Thoracic aorta (tissue), 2 donors: ENCODE measurements at places on chromosomes 3 and 15. TPM values are rescaled to one million over a fixed set of nuclear protein-coding genes. Genes with fewer than 3 reads are reported as not detected.

DNA sequence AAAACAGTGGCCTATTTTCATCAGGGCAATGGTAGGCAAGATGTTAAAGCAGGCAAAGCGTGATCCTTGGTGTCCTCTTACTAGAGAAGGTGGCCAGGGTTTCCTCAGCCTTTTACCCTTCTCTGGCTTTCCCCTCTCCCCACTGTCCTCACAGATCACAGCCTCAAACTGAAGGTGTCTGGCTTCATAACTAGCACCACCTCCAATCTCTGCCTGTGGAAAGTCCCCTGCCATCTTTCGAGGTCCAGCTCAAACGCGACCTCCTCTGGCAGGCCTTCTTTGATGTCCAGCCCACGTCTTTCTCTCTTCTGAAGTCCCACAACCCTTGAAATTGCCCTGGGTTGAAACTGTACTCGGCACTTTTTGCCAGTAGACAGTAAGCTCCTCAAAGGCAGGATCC lies 35.9 kb downstream of the CYP19A1 start:
- H3K4me1 ChIP-seq: no peaks in the 10 kb centered on the region
- no peaks in the 10 kb centered on the region for H3K36me3 ChIP-seq
- no peaks in the 10 kb centered on the region for H3K27me3 ChIP-seq
- H3K27ac ChIP-seq: no peak overlapping the region
- DNase-seq: no peak

- no peak for DNase-seq
- no peaks in the 10 kb centered on the region for H3K4me1 ChIP-seq
- H3K27ac ChIP-seq: no peak overlapping the region
- no peaks in the 10 kb centered on the region for H3K27me3 ChIP-seq
- no peak overlapping the region for H3K4me3 ChIP-seq
Observed at GRCh38 chr15:45393851-45394250, 15.5 kb upstream of the GATM start.

DNA sequence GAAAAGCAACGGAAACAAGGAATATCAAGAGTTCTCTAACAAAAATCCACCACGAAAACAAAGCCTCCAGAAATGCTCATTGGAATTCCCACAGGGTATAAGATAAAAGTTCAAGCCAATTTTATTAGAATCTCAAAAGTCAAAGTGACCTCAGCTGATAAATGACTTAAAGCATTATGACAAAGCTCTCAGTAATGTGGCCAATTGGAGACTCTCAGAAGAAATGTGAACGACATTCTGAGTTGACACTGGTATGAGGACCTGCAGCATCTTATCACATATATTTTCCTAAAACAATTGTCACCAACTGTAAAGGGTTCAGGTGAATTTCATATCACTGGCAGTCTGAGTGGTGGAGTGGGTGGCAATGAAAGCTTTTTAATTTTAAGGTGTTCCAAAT lies 199.1 kb downstream of the FOXP1 start:
- DNase-seq: no peak
- no peaks in the 10 kb centered on the region for H3K36me3 ChIP-seq
- no peak overlapping the region for H3K4me3 ChIP-seq
- H3K4me1 ChIP-seq: peaks cover 38% of the 10 kb centered on the region

DNA sequence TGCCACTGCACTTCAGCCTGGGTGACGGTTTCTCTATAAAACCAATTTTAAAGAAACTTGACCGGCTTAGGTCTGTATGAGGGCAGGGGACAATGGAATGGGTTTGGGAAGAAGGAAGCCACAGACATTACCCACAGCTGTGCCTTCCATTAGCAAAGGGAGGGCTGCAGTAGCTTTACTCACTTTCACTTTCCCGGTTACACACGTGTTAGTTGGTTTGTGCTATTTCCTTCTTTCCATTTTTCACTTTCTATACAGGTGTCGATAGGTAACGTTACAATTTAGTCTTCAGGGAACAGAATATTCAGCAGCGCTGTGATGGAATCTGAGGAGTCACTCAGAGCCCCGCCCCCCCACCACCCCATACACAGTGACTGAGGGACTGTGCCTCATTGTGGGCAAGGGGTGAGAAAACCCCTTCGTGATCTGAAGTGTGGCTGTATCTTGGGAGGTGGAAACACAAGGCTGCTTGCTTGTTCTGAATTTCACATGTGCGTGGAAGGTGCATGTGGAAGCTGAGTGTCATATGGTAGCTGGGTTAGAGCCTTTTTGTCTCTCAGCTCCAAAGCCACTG lies 44.8 kb upstream of the RPL32 start:
- no peak for DNase-seq
- no peaks in the 10 kb centered on the region for H3K36me3 ChIP-seq
- no peaks in the 10 kb centered on the region for H3K27me3 ChIP-seq
- no peak overlapping the region for H3K27ac ChIP-seq
- H3K4me3 ChIP-seq: no peak overlapping the region
- H3K4me1 ChIP-seq: peaks cover 3% of the 10 kb centered on the region

- DNase-seq: no peak
- no peak overlapping the region for H3K27ac ChIP-seq
- H3K4me3 ChIP-seq: no peak overlapping the region
- H3K4me1 ChIP-seq: no peaks in the 10 kb centered on the region
- H3K36me3 ChIP-seq: no peaks in the 10 kb centered on the region
Observed at GRCh38 chr3:60603860-60604259, 647.4 kb downstream of the FHIT start.

- H3K4me1 ChIP-seq: peaks cover 58% of the 10 kb centered on the region
- H3K4me3 ChIP-seq: peak overlapping the region; percentile 14
- H3K27ac ChIP-seq: peak overlapping the region; percentile 52
Observed at GRCh38 chr3:146166826-146167225, 5.8 kb upstream of the PLOD2 start.

- no peak overlapping the region for H3K4me3 ChIP-seq
- H3K4me1 ChIP-seq: no peaks in the 10 kb centered on the region
- H3K27me3 ChIP-seq: no peaks in the 10 kb centered on the region
- no peak overlapping the region for H3K27ac ChIP-seq
- no peak for DNase-seq
Observed at GRCh38 chr3:130395916-130396315, 50.4 kb downstream of the COL6A5 start.

DNA sequence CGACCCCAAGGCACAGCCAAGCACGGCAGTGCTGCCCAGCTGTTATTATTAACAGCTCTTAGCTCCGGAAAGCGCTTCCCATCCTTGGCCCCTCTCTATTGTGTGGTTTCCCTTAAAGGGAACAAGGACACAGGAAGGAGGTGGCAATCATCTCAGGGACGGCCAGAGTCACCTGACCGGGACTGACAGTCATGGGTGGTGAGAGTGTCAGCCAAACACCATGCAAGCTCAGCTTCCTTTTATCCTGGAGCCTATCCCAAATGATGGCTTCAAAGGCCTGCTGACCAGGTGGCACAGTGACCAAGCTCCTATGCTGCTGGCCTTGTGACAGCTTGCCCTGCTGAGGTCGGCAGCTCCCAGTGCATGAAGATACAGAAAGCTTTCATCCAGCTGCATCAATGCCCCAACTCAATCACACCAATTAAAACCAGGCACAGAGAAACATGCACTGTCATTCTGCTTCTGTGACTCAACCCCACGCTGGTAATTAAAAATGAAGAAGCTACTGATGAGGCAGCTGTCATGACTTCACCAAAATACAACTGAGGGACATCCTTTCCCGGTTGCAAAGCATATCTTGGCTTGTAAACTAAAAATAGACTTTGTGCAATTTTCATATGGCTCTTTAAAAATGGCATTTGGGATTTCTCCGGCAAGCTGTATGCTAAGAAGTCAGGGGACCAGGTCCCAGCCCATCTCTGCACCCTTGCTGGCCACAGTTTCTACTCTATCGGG lies 34.0 kb downstream of the PCSK6 start:
- H3K27ac ChIP-seq: no peak overlapping the region
- no peaks in the 10 kb centered on the region for H3K36me3 ChIP-seq
- no peak for DNase-seq

- peak overlapping the region; percentile 23 for H3K4me3 ChIP-seq
- no peaks in the 10 kb centered on the region for H3K36me3 ChIP-seq
- no peaks in the 10 kb centered on the region for H3K4me1 ChIP-seq
- no peaks in the 10 kb centered on the region for H3K27me3 ChIP-seq
- H3K27ac ChIP-seq: no peak overlapping the region
Observed at GRCh38 chr3:170044795-170045244, 7.0 kb downstream of the GPR160 start.

- DNase-seq: no peak
- peaks cover 17% of the 10 kb centered on the region for H3K4me1 ChIP-seq
- no peaks in the 10 kb centered on the region for H3K36me3 ChIP-seq
- H3K4me3 ChIP-seq: peak overlapping the region; percentile 22
Observed at GRCh38 chr15:88744548-88745020, 58.7 kb upstream of the ACAN start.

GRCh38 chr3:195847055-195847950 lies 35.6 kb upstream of the MUC4 start:
- H3K27ac ChIP-seq: no peak overlapping the region
- no peaks in the 10 kb centered on the region for H3K36me3 ChIP-seq
- H3K4me3 ChIP-seq: no peak overlapping the region
- no peaks in the 10 kb centered on the region for H3K27me3 ChIP-seq
- H3K4me1 ChIP-seq: peaks cover 5% of the 10 kb centered on the region
- no peak for DNase-seq

- H3K4me3 ChIP-seq: no peak overlapping the region
- no peaks in the 10 kb centered on the region for H3K27me3 ChIP-seq
- H3K4me1 ChIP-seq: no peaks in the 10 kb centered on the region
- H3K36me3 ChIP-seq: no peaks in the 10 kb centered on the region
Observed at GRCh38 chr15:45794304-45794703, 159.5 kb downstream of the SQOR start.

DNA sequence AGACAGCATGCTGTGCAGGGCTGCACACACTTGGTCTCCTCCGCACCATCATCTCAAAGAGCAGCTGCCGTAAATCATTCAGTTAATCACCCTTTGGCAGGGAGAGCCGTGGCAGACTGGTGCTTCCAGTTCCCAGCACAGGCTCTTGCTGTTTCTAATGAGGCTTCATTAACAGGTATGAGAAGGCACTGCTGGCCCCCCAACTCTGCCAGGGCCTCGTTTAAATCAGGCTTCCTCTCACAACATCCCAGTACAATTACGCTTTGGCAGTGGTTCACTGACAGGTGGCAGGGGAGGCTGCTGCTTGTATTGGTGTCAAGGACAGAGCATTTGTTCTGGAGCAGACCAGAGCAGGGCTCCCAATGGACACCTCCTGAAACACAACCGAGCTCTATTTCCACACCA lies 77.1 kb downstream of the BFSP2 start:
- H3K4me3 ChIP-seq: no peak overlapping the region
- no peaks in the 10 kb centered on the region for H3K36me3 ChIP-seq
- H3K4me1 ChIP-seq: peaks cover 7% of the 10 kb centered on the region
- no peak for DNase-seq
- no peak overlapping the region for H3K27ac ChIP-seq

C3orf22 gene
- total RNA-seq: not detected

DPH3 gene
- 14.4 TPM for total RNA-seq

SNURF gene
- 37.3 TPM for total RNA-seq

SPTSSB gene
- not detected for total RNA-seq

UQCC5 gene
- total RNA-seq: 8.7 TPM

LSAMP gene
- total RNA-seq: 1.9 TPM

P3H2 gene
- total RNA-seq: 19.3 TPM

SPINT1 gene
- total RNA-seq: 4.8 TPM

ACOX2 gene
- total RNA-seq: 20.8 TPM
